ENCODE measurements at places on chromosomes 13 and 19.

GRCh38 chr19:46355234-46356148 is 8.6 kb downstream of the PPP5C start:
- peak; percentile 27 for DNase-seq

DNA sequence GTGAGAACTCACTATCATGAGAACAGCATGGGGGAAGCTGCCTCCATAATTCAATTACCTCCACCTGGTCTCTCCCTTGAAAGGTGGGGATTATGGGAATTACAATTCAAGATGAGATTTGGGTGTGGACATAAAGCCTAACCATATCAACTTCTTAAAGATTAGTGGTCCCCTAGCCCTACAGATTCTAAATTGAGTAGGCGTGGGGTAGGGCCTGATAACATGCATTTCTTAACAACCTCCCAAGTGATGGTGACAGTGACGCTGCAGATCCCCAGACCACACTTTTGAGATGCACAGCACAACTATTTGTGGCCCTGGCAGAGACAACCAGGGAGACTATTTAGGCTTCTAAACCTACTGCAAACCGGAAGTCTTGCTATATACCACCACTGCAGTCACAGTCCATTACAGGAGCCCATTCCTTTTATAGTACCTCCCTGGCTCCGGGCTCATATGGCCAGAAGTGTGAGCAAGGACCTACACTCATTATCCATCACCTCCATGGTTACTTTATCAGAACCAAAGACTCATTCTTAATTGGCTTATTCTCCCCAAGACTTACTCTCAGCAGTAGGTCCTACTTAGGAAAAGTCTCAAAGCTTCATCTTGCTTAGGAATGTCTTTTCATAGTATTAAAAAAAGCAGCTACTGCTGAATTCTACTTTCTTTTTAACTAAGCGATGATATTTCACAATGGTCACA is 2.1 kb upstream of the DPY19L3 start:
- DNase-seq = no peak

GRCh38 chr13:23735329-23735728 is 153.9 kb downstream of the MIPEP start:
- no peak for DNase-seq

- no peak for DNase-seq
Observed at GRCh38 chr13:44759384-44760360, 183.5 kb upstream of the TSC22D1 start.

DNA sequence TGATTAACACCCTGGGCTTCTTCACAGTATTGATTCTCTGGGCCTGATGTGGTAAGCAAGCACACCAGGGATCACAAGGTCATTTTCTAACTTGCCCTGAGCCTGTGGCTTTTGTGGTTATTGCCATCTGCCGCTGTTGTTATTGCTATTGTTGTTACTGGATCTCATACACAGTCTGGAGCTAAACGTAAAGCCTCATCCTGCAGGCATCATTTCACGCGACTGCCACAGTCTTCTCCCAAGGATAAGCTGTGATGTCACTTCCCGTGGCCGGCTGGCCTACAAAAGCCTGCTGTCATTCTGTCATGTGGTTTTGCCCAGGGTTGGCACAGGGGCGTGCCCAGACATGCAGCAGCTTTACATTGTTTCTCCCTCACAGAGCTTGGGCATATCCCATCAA is 154.0 kb upstream of the GPR12 start:
- peak; percentile 15 for DNase-seq

DNA sequence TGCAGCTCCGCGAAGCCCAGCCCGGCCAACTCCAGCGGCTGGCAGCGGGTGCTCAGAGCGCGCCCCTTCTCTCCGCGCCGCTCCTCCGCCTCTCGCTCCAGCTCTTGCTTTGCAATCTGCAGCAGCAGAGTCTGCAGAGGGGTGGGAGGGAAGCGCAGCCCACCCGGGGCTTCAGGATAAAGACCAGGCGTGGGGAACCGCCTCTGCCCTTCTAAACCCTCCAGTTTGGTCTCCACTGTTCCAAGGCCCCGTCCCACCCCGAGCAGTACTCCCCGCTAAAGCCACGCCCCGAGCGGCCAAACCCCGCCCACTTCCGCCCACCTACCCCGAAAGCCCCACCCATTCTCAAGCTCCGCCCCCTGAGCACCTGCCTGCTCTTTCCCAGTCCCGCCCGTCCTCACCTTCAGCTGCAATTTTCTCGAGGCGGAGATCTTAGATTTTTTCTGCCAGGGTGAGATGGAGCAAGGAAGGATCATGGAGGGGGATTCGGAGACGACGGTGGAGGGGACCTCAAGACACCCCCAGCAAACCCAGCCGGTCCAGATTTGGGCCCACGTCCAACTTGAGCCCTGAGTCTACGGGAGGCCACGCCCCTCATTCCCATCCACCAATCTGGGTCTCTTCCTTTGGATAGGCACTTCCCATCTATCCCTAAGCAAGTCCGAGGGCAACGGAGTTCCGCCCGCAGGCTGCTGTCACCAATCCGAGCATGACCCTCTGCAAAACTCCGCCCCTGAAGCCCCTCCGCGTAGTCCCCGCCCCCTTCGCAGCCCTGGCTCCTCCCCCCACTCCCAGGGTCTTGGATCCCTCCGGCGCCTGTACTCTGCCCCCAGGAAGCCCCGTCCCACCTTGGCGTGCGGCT is 1.1 kb downstream of the TNNI3 start:
- DNase-seq = peak; percentile 48

DNA sequence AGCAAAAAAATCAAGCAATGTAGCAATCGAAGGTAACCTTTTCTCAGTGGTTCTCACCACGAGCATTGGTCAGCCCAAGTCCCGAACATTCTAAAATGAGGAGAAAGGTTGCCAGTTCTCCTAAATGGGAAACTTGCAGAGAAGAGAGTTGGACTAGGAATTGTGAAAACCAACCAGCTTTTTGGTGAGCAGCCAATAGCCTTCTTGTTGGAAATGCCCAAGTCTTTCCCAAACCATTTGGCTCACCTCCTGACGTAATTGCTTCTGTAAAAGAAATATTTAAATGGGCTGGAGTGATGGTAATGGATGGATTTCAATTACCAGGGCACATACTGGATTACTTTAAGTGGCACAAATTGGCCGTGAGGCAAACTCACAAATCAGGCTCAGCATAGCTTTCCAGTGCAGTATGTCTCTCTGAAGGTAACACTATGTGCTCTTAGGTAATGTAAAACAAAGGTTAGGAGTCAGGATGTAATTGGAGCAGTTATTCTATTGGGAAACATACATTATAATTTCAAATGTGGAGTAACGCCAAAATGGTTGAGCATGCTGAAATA is 423.2 kb downstream of the KLF5 start:
- no peak for DNase-seq

DNA sequence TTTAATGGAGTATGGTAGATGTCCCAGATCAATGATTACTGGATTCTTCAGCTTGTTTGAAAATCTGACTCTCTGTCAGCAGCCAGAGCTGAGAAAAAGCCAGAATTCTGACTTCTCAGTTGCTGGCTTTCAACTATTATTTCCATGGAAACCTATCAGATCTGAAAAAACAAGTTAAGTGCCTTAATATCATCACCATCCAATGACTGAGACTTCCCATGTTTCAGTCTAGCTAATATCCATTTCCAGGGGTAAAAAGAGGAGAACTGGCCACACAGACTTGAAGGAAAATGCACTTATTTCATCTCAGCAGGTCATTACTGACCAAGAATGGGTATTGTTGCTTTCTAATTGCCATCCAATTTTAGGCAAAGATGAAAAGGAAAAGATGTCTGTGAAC is 75.2 kb downstream of the TNFSF11 start:
- no peak for DNase-seq

GRCh38 chr19:49145573-49146407 is 9.4 kb downstream of the HRC start:
- peak; percentile 89 for DNase-seq

GRCh38 chr19:56751078-56751489 is 79.5 kb upstream of the ZNF835 start:
- DNase-seq = no peak

DNA sequence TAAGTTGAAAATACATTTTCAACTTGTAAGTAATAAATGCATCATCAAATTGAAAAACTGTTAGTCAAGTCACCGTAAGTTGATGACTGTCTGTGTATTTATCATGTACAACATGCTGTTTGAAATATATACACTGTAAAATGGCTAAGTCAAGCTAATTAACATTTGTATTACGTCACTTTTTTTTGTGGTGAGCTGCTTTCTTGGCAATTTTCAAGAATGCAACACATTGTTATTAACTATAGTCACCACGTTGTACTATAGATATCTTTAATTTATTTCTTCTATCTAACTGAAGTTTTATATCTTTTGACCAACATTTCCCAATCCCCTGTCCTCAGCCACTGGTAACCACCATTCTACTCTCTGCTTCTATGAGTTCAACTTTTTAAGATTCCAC is 57.0 kb downstream of the RBM26 start:
- no peak for DNase-seq

DNA sequence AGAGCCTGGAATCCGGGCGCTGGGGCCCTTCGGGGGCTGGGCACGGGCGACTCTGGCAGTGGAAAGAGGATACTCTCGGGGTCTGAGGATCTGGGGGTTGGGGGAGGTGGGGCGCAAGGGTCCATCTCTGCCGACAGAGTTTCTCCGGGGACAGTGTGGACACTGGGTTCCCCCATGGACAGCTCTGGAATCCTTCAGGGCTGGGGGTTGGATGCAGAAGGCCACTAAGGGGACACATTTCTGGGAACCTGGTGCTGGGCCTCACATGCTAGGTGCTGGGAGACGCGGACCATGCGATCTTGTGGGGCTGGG is 2.3 kb downstream of the TGFBR3L start:
- DNase-seq = no peak

DNA sequence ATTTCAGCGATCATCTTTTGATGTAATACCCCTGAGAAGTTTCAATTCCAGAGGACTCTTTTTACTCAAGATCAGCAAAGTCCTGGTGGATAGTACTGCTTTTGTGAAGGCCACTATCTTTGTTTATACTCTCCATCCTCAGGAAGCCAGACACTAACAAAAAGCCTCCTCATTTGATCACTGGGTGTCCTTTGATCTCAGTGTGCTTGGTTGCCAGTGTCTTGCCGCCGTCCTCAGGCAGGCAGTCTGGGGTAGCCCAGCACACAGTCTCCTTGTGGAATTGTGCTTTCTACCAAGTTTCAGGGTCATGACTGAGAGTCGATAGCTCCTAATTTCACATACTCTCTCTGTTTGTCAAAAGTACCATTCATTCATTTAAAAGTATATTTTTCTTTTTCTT is 762.2 kb downstream of the EFNB2 start:
- DNase-seq = no peak

DNA sequence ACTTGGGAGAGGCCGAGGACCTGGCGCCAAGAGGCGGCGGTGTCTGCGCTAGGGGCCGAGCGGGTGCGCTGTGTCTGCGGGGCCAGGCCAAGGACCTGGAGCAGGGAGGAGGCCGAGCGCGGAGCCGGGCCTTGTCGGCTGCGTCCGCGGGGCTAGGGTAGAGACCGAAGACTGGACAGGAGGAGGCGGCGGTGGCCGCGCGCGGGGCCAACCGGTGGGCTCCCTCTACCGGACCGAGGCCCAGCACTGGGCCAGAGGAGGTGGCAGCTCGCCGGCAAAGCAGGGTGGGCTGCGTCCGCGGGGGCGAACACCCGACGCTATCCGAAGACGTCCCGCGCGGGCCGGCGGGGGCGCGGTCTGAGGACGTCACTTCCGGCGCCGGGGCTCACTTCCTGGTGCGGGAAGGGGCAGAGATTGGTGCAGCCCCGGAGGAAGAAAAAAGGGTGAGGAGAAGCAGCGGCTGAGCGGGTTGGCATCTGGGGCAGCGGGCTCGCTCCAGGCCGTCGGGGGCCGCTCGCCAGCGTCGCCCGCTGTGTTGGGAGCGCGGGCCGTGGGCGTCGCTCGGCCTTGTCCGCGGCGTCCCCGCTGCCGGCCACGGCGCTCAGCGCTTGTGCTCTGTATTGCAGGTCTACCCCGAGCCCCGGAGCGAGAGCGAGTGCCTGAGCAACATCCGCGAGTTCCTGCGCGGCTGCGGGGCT is 38.3 kb downstream of the ARHGEF7 start:
- peak; percentile 96 for DNase-seq

GRCh38 chr13:34124666-34125306 is 306.8 kb downstream of the RFC3 start:
- DNase-seq = no peak

- no peak for DNase-seq
Observed at GRCh38 chr13:50766013-50766412, 77.5 kb downstream of the DLEU7 start.

DNA sequence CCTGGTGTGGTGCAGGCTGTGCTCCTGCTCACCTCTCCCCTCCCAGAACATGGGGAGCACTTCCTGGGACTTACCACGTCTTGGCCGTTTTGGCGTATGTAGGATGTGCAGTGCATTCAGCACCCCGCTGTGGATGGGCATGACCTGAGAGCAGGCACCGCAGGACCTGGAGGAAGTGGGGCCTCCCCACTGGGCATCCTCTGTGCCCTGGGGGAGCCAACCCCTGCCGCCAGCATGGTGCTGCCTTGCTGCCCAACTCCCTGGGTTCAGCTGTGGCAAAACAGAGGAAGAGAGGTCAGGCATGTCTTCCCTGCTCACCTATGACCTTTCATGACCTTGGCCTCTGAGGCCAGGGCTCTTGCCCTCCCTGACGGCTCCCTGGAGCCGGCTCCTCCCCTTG is 103.5 kb downstream of the RAB20 start:
- DNase-seq = no peak

DNA sequence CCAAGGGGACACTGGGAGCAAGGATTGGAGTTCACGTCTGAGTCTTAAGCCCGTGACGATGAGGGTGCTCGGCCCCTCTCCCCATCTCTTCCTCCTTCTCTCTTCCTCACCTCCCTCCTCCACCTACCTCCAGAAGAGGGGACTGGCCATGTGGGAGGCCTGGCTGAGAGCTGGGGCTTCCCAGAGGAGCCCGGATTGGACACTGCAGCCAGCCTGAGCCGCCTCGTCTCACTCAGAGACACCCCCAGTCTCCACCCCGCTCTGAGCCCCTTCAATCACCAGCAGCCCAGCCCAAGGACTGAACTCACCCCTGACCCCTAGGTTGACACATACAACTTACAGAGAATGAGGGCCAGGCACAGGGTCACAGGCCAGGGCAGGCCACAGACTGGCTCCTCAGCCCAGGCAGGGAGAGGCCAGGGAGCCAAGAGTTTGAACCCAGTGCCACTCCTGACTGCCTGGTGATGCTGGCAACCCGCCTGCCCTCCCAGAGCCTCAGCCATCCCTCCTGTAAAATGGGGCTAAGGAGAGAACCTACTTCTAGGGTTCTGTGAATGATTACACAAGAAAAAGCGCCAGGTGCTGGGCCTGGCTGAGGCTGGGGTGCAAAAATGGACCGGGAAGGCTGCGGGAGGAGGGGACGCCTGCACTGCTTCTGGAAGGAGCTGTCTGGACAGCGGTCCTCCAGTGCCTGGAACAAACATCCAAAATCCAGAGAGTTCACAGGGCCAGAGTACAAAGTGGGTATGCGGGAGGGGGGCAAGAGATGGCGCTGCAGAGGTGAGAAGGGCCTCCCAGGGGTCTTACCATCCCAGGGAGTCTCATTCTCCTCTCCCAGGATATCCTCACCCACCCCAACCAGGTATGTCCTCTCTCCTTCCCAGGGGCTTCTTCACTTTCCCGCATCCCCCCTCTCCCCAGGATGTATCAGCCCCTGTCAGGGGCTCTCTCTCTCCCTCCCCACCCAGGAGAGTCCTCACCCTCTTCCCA is 1.1 kb downstream of the CD79A start:
- DNase-seq = no peak

GRCh38 chr13:109698779-109699178 is 87.6 kb downstream of the IRS2 start:
- DNase-seq = no peak

All from activated T-cell treated with anti-CD3 and anti-CD28 coated beads, Interleukin-2, amount 50 U/mL, for 72 hours (primary cell).